ENCODE measurements at places on chromosomes 16 and 17. TPM values are rescaled to one million over a fixed set of nuclear protein-coding genes. Genes with fewer than 3 reads are reported as not detected.
A peak's percentile ranks its signal among the peaks of the same experiment; 100 is the strongest.

GRCh38 chr16:53537626-53538025 is 34.6 kb upstream of the AKTIP start:
- no peak for DNase-seq

DNA sequence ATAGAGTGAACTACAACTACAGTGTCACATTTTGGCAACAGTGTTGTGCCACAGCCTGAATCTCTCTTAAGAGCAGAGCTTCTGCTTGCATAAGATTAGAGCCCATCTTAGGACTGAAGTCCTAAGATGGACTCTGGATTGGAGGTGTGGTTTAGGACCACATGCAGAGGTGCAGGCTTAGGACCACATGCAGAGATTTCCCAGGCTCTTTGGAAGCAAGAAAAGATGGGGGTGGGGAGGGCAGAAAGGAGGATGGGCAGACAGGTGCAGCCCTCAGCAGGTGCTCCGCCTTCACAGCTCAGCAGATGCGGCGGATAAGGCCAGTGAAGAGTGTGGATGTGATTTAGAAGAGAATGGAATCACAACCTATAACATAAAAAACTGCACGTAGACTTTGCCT is 128.7 kb downstream of the TANGO6 start:
- no peak for DNase-seq

GRCh38 chr17:57355090-57355859 is 99.0 kb downstream of the MSI2 start:
- peak; percentile 43 for DNase-seq

DNA sequence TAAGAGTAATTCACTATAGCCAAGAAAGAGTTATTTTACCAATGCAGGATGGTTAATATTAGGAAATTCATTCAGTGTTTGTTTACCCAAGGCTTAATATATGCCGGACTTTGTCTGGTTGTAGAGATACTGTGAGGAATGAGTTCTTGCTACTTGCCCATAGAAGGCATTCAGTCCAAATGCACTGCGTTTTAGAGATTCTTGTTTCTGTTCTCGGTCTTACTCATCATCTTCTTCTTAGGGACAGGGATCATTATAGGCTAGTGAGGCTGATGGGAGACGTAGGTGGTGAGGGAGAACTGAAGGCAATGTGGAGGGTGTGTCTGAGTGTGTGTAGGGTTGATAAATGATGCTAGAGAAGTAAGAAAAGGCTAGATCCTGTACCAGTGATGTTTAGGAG is 90.7 kb downstream of the OR1D5 start:
- no peak for DNase-seq

GRCh38 chr16:62760398-62760797 is 724.2 kb upstream of the CDH8 start:
- no peak for DNase-seq

GRCh38 chr17:36682773-36683172 is 81.4 kb downstream of the MRM1 start:
- no peak for DNase-seq

GRCh38 chr16:10624527-10624926 is 44.1 kb upstream of the EMP2 start:
- DNase-seq, result no peak

DNA sequence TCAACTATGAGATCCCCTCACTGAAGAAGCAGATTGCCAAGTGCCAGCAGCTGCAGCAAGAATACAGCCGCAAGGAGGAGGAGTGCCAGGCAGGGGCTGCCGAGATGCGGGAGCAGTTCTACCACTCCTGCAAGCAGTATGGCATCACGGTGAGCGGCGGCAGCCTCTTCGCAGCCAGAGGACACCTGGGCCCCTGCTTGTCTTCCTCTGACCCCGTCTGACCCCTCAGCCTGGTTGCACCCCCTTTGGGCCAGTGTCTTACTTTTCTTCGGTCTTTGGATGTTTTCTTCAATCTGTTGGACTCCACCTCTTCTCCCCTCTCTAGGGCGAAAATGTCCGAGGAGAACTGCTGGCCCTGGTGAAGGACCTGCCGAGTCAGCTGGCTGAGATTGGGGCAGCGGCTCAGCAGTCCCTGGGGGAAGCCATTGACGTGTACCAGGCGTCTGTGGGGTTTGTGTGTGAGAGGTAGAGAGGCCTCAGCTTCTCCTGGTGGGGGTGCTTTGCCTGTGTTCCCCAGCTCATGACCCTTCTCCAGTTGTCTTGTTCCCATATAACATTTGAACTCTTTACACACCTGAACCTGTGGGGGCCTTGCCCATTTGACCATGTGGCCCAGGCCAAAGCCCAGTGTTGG is 4.4 kb downstream of the CDK5RAP3 start:
- no peak for DNase-seq

DNA sequence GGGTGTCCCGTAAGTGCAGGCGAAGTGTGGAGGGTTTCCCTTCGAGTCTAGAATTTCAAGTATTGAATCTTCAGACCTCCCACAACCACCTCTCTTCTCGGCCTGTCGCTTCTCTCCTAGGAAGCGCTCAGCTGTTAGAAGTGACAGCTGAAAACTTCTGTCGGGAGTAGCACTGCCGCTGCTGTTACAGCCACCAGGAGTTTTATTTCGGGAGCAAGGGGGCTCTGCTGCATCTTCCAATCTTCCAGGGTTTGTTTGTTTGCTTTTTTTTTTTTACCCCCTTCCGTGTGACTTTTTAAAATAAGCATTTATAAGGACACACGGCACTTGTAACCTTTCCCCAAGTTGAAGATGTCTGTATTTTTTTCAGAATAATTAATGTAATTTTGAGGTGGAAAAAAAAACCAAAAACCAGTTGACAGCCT is 767 bp downstream of the RPS6KB1 start:
- DNase-seq, result peak; percentile 59

DNA sequence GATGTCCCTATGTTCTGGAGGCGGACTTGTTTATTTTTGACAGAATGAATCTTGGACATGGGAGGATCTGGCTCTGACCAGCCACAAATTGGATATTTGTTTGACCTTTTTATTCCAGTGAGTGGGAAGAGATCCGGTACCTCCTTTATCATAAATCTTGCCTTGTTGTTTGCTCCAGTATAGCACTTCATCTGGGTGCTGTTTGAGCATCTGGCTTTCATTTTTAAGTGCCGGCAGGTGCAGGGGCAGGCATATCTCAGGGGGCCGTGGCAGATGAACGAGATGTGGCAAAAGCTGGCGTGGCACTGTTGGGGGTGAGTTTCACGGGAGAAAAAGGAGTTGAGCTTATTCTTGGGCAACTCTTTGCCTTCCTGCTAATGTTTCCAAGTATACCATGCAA is 37.8 kb downstream of the MSI2 start:
- no peak for DNase-seq

GRCh38 chr16:83392743-83393142 is 415.0 kb upstream of the HSBP1 start:
- DNase-seq, result no peak

- DNase-seq, result no peak
Observed at GRCh38 chr16:87012954-87013938, 303.9 kb downstream of the C16orf95 start.

DNA sequence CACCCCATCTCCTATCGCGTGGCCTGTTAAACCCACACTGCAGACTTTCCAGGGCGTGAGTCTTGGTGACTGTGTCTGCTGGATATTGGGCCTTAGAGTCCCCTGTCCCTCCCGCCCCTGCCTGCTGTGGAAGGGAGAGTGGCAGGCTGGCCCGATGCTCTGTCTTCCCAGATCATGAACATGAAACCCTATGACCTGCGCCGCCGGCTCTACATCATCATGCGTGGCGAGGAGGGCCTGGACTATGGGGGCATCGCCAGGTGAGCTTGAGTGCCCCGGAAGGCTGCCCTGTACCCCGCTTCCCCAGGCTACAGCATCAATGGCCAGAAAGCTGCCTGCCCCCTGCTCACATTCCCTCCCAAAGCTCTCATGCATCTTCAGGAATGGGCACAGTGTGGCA is 19.5 kb upstream of the CLEC18A start:
- DNase-seq, result no peak

DNA sequence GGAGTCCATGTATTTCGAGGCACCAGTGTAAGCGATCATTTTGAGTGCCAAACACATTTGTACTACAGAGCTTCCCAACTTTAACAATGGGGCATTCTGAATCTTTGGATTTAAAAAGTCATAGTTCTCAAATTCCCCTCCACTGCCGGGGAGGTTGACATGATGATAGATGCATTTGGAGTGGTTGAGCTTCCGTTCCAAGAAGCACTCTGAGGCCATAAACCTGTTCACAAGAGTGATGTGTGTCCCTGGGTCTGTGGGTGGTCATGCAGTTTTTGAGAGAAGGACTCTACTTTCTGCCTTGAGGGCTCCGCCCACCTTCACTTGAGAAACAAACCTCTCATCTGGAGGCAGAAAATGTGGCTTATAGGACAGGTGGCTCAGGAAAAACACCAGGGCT is 43.7 kb downstream of the IRX5 start:
- no peak for DNase-seq

- no peak for DNase-seq
Observed at GRCh38 chr16:23700509-23700908, 12.5 kb downstream of the ERN2 start.

GRCh38 chr17:33055171-33055611 is 63.5 kb downstream of the SPACA3 start:
- no peak for DNase-seq

DNA sequence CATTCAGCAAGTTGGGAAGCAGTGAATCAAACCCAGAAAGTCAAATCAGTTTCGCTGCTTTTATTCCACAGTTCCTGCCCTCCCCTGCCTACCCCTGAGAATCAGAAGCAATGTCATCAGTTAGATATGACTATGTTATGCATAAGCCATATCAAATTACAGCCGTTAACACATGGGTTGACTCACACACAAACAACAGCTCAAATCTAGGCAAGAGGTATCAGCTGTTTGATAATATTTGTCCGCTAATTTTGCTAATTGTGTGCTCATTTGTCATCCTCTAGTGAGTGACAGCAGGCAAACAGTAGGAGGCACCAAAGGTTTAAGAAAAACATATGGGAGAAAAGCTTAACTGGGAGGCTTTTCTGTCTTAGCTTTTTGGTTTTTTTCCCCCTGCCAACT is 327.4 kb upstream of the CCL2 start:
- DNase-seq, result peak; percentile 3

DNA sequence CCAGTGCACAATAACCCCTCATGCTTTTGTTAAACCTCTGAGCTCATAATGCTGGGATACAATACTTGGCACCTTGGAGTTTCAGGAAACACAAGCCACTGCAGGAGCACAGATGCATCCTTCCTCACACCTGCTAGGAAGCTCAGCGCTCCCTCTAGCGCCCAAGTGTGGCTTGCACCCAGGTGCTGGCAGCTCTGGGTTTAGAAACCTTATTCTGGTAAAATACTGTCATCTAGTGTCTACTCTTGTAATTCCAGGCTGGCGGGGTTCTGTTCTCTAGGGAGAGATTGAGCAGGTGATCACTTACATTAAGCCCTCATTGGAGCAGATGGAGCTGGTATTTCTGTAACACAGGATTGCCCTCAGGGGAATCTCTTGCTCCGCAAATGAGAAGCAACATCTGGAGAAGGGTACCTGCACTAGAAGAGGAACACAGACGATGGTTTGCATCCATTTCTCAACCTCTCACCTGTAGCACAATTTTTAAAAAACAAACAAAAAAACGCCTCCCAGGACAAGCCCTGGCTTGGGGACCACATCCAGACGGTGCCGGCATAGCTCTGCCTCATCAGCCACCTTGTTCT is 1.5 kb downstream of the CCL1 start:
- peak; percentile 32 for DNase-seq

GRCh38 chr16:27284865-27285675 is 16.5 kb upstream of the NSMCE1 start:
- DNase-seq, result no peak

- DNase-seq, result no peak
Observed at GRCh38 chr16:72705801-72706200, 342.1 kb downstream of the ZFHX3 start.

GRCh38 chr17:62882878-62883277 is 74.8 kb upstream of the MARCHF10 start:
- no peak for DNase-seq

GRCh38 chr16:760545-761343 is at the start of gene MSLN:
Gene MSLN, plus strand, starts transcription at chr16:760734. Its CDS starts 1,947 bp downstream, at chr16:762681.
- no peak for DNase-seq

GRCh38 chr17:78267253-78268073 is 36.0 kb downstream of the TMEM235 start:
- no peak for DNase-seq

GRCh38 chr16:46688654-46689364 is at the start of gene VPS35:
Gene VPS35, minus strand, starts transcription at chr16:46689178. Its CDS starts 45 bp downstream, at chr16:46689133.
- peak; percentile 98 for DNase-seq

The OR4D1 gene
- not detected for total RNA-seq

The AOC3 gene
- total RNA-seq, result 0.17 TPM

The PLLP gene
- not detected for total RNA-seq

The RAB26 gene
- total RNA-seq, result 1.6 TPM

The ALOX15B gene
- 0.17 TPM for total RNA-seq

The KRT33A gene
- total RNA-seq, result not detected

The MMP15 gene
- 1.9 TPM for total RNA-seq

The OR1A1 gene
- not detected for total RNA-seq

The PIPOX gene
- total RNA-seq, result 1.7 TPM

The IGF2BP1 gene
- 5.6 TPM for total RNA-seq

The CRHR1 gene
- total RNA-seq, result not detected
